ENCODE measurements at places on chromosomes 4 and X. TPM values are rescaled to one million over a fixed set of nuclear protein-coding genes. Genes with fewer than 3 reads are reported as not detected.
A peak's percentile ranks its signal among the peaks of the same experiment; 100 is the strongest.

- DNase-seq: peak; percentile 62
Measured at GRCh38 chr4:108166441-108167315, 2.1 kb downstream of the LEF1 start.

DNA sequence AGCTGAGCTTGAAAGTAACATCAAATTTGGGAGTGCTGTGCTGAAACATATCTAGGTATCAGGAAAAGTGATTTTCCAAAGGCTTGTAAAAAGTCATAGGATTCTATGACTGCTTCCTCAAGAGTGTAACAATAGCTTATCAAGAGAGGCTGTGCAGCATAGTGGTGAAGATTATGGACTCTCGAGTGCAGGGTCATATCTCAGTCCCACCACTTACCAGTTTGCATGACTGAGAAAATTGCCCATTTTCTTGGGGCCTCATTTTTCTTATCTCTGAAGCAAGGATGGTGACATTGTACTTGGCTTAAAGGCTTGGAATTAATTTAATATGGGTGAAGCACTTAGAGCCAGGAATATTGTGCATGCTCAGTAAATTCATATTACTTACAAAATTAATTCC lies 57.2 kb downstream of the AFF1 start:
- DNase-seq: no peak

DNA sequence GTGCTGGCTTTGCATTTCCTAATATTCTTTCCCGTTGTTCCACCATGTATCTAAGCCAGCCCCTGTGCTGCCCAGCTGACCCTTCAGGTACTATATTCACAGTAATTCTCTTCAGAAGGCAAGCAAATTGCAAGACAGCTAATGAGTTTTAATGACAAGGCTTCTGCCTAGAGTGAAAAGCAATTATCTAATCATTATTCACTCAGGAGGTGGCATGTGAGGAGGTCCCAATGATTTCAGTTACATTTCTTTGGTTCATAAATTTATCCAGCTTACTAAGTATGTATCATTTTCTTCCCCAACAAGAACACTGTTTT lies 123.0 kb downstream of the RASGEF1B start:
- no peak for DNase-seq

GRCh38 chrX:136176399-136176825 lies 29.1 kb downstream of the FHL1 start:
- no peak for DNase-seq

DNA sequence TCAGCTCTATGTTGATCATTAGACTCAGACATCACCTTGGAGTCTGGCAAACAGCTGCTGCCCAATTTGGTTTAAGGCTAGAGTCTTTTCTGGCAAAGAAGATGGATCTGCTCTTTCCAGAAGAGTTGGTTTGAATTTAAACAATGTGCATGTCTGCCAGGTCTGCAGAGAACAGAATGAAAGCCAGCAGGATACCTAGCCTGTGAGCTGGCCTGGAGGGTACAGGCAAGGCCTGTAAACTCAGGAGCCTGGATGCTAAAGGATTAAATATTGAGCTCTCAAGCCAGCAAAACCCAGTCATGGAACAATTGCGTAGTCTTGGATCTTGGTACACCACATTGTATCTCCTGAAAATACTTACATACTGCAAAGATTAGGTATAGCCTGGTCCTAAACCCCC lies 15.6 kb upstream of the PDLIM3 start:
- no peak for DNase-seq

- DNase-seq: no peak
Measured at GRCh38 chr4:2832309-2832980, 11.2 kb upstream of the ADD1 start.

DNA sequence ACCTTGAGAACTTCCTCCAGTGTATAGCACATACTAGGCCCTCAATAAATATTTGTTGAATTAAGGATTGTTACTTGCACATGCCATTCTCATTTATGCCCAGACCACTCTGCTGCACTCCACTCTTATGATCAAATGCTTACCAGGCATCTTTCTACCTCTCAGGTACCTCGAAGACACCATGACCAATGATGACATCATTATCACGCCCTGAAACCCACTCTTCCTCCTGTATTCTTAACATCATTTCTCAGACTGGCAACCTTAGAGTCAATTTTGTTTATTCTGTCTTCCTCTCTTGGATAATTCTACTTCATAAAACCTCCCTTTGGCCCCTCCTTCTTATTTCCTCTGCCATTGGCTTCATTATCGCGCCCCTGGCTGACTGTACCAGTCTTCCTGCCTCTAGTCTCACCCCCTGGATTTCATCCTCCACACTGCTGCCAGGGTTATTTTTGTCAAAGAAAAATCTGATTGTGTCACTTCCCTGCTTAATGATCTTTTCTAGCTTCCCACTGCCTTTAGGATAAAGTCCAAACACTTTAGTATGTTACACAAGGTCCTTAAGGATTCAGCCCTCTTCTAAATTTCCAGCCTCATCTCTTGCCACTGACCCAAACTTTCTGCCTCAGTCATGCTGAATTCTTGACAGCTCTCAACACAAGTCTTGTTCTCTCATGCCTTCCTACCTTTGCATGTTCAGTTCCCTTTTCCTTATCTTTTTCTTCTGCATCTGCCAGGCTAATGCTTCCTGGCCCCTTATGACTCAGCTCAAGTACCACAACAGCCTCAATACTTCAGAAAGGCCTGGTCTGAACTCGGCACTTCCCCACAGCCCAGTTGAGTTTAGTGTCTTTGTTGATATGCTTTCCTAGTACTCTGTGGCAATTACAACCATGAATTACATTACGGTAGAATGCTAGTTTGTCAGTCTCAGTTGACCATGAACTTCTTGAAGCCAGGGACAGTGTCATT lies 45.8 kb downstream of the HDAC8 start:
- DNase-seq: no peak

- no peak for DNase-seq
Measured at GRCh38 chr4:158229768-158230167, 19.5 kb downstream of the TMEM144 start.

DNA sequence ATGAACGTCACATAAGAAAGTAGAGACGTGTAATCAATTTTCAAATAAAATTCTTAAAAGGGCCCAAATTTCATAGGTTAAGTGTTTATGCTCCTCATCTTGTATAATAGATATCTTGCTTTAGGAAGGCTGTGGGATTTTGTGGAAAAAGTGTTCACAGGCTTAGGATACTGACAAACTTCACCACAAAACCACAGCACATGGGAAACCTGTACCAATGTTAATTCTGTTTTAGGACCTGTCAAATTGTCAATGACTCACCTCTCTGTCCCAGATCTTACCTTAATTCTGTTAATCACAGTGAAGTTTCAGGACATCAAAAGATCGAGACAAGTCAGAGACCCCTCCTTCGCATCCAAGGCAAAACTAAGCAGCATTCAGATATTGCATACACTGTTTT lies 24.2 kb downstream of the FGFBP1 start:
- no peak for DNase-seq

Gene LRIT3
- total RNA-seq: 0.25 TPM

DNA sequence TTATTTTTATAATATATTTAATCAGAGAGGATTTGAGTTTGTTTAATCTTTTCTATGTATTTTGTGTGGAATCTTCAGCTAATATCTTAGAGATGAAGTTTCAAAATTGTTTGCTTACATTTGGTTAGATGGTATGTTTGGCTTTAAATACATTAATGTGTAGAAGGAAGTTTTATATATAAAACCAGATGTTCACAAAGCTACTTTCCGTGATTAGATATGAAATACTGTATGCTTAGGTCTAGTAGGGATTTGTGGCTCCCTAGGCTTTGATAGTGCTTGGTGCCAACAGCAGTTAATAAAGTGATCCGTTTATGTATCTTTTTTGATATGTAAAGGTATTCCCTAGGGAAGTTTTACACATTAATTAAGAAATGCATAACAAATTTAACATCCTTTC lies 223.0 kb downstream of the ARHGAP10 start:
- DNase-seq: no peak

Gene ETDB
- not detected for total RNA-seq

Gene ABHD18
- total RNA-seq: 22.7 TPM

GRCh38 chr4:18203966-18204365 lies 182.4 kb upstream of the LCORL start:
- no peak for DNase-seq

DNA sequence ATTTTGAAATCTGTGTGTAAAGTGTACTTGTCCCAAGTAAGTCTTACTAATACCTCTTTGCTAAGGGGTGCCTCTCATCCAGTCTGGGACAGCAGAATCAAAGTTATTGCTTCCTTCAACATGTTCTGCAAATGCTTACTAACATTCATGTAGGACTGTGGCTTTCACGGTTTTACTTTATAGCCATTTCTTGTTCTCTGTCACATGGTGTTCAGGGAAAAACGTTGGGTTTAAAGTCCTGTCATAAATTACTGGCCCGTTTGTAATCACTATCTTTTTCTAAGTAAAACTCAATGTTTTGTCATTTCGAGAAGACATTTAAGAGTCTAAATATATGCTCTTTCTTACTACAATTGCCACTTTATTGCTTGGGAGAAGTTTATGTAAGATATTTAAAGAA lies 321.1 kb downstream of the STIM2 start:
- DNase-seq: no peak

DNA sequence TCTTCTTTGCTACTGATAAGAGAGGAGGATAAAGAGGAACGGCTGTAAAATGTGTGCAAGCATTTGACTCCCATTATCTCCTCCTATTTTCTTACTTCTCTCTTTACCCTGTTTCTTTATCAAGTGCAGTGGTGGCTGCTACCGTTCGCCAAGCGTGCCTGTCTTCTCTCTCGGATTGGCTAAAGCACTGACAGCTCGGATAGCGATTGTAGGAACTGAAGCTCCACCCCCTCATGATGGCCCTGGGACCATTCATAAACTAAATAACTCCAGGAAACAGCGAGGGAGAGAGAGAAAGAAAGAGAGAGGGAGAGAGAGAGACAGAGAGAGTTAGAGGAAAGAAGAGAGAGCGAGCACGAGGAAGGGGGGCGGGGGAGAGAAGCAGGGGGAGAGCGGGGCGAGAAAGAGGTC lies 305 bp upstream of the MAB21L2 start:
- no peak for DNase-seq

DNA sequence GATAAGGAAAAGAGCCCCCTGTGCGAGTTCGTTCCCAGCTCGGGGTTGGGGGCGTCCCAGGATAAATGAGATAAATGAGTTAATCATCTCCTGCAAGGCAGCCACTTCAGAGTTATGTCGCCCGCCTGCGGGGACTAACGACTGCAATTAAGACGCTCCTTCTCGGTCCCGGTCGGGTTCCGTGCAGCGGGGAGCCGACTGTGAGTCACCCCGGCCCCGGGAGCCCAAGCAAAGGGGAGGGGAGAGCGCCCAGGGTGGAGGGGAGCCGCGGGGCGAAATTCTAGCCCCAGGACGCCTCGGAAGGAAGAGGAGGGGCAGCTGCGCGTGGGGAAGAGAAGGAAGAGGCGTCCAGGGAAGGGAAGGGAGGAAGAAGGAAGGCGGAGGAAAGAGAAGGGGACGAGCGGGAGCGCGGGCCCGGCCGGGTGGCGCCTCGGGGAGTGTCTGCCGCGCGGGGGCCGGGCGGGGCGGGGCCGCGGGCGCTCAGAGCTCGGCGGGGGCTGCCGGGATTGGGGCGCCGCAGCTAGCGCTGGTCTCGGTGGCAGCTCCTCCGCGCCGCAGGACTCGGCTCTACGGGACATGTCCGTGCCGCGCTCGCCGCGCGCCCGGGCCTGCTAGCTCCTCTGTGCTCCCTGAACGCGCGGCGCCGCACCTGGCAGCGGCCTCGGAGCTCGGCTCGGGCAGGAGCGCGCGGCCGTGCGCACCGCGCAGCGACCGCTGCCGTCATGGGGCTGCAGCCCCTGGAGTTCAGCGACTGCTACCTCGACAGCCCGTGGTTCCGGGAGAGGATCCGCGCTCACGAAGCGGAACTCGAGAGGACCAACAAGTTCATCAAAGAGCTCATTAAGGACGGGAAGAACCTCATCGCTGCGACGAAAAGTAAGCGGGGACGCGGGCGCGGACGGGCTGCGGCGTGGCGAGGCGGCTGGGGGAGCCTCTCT lies at the start of gene ARHGAP10:
Gene ARHGAP10, plus strand, starts transcription at position 509 of the 938 bp plus-strand sequence. Its CDS starts 214 bp downstream, at position 723.
- DNase-seq: peak; percentile 68

DNA sequence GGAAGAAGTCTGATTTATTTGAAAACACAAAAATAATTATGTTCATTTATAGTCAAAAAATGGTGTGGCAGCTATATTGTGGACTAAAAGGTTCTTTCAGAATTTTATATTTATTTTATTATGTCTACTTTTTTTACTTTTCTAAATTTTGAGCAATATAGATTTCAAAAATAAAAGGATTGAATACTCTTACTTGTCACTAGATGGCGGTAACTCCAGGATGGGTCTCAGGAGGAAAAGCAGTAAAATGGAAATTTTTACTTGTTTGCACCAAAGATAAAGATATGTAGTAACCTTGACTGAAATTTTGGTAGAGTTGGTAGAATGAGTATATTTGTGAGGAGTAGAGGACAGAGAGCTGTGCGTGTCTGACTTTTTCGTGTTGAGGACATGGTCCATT lies 14.5 kb upstream of the DACH2 start:
- DNase-seq: peak; percentile 16

DNA sequence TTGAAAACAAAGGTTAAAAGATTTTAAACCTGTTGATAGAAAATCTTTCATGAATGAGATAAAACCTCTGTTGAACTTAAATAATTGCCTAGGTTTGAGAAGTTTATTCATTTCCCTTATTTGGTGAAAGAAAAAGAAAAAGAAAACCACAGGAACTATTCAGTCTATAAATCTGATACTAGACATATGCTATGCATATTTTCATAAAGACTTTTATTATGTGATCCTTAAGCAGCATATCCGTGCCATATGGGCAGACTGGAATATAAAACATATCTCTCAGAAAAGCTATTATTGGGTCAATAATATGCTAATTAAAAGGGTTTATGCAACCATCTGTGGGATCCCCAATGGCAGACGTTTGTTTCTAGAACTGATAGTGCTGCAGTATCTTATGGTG lies 178.7 kb downstream of the RASL11B start:
- DNase-seq: no peak

DNA sequence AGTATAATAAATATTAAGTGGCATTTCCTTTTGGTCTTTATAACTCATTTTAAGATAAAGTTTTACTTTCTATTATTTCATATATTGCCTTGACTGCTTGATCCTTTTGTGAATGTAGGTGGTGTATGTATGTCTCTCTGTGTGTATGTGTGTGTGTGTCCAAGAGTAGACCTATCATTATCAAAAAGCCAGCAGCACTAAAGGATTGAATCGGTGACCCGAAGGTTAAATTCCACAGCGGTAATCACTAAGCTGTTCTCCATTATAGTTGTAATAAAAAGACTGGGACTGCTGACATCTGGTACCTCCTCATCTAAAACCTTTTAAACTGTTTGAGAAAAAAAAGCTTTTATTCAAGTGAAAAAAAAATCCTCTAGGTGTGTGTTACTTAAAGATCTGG lies 1014.8 kb downstream of the PCDH7 start:
- no peak for DNase-seq

DNA sequence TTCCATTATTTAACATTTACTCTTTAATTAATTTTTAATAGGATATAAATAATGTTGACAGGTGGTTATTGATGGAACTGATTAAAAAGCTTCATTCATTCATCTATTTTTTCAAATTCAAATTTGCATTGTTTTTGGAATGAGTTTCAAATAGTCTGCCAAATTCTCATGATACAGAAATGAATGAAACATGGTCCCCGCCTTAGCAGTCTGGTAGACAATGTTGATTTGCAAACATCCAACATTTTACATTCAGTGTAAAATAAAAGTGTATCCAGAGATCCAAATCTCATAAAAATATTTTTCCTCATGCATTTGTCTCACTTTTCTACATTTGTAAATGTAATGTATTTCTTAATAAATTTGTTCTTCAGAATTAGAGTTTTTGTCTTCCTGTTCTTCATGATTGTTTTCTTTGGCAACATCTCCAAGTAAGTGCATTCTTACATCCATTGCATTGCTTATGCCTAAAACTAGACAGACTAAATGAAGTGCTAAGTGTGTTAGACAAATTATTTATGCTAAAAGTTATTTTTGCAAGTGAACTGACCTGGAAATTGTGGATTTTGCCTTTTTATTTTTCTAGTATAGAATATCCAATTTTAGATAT lies 142.3 kb downstream of the PCDH18 start:
- no peak for DNase-seq

All from CD4-positive, CD25-positive, alpha-beta regulatory T cell (primary cell).